ENCODE measurements at places on chromosomes 11 and 22.

GRCh38 chr11:72685560-72686480, 11.6 kb upstream of the PDE2A start:
- DNase-seq, result peak; percentile 30

- DNase-seq, result no peak
Observed at GRCh38 chr22:42065438-42066125, 5.0 kb downstream of the NAGA start.

DNA sequence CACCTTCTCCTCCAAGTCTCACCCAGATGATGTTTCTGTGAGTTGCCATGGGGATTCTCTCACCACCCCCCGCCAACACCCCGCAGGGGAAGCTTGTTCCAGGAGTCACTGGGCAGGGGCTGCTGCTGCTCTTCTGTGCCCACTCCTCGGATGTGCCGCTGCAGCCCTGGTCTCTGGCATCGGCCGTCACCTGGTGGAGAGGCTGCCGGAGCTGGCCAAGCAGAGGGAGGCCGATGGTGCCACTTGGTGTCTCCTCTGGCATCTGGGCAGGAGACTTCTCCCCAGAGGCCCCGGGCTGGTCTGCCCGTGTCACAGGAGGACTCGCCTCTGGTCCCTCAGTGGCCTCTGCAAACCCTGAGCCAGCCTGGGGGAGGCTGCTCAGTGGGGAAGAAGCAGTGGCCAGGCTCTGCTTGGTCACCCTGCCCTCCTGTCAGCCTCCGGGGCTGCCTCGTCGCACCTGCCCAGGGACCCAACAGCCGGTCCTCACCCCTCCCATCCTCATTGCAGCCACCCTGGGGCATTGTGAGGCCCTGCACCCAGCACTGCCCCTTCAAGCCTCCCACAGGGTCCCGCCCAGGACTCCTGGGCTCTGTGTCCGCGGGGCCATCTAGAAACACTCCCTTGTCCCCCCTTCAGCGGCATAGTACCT, 424 bp upstream of the ADORA2A start:
- DNase-seq, result no peak

GRCh38 chr11:24131698-24132097, 365.2 kb upstream of the LUZP2 start:
- no peak for DNase-seq

DNA sequence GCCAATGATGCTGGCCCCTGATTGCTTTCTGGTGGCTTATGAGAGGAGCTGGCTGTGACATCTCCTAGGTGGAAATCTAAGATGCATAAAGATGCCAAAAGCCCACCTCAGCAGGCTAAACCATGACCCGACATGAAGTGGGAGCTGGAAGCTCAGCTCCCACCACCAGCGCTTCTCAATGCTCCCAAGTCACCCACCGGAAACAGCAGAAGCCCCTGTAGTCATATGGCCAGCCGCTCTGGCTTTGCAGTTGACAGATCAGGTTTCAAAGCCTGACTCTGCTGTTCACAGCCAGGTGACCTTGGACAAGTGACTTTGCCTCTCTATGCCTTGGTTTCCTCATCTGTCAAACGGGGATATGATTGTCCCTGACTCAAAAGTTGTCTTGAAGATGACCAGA, 29.1 kb upstream of the ANO1 start:
- no peak for DNase-seq

All from fibroblast of pulmonary artery (primary cell).